Fibroblast of skin of left quadriceps (primary cell): ENCODE measurements at places on chromosomes 1 and 21.

- no peak for DNase-seq
Measured at GRCh38 chr1:37123276-37124115, 89.2 kb upstream of the GRIK3 start.

GRCh38 chr1:38041936-38042834 is 4.4 kb downstream of the POU3F1 start:
- DNase-seq, result no peak

GRCh38 chr21:28345934-28346333 is 646.7 kb downstream of the LTN1 start:
- DNase-seq, result no peak

DNA sequence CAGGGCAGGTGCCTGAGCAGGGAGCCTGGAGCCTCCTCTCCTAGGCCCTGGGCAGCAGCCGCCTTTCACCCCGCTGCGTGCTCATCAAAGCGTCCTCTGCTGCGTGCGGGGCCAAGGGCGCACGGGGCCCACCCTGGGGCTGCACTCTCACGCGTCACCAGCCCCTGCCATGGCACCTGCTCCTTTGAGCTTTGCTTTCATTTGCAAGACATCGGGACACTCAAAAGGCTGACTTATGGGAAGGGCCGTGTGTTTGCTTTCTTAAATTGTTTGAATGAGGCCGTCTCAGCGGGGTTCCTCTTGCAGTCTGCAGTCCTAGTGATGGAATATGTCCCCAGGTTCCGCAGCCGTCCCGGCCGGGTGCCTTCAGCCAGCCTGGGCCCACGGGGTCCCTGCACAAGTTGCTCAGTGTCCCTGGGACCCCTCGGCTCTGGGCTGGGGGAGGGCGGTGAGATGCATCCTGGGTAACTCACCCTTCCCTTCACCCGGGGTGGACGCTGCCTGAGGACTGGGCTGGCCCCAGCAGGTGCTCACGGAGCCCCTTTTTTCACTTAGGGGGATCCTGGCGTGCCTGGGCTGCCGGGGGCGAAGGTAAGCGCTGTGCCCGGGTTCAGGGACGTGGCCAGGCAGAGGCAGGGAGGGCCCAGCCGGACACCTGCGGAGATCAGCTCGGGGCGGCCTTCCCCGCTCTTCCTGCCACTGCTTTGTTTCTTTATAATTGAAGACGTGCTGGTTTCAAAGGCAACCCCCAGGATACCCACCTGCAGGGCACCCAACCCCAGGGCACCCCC is 53.1 kb downstream of the SLC19A1 start:
- no peak for DNase-seq

- no peak for DNase-seq
Measured at GRCh38 chr1:201513498-201514243, 6.7 kb upstream of the CSRP1 start.

DNA sequence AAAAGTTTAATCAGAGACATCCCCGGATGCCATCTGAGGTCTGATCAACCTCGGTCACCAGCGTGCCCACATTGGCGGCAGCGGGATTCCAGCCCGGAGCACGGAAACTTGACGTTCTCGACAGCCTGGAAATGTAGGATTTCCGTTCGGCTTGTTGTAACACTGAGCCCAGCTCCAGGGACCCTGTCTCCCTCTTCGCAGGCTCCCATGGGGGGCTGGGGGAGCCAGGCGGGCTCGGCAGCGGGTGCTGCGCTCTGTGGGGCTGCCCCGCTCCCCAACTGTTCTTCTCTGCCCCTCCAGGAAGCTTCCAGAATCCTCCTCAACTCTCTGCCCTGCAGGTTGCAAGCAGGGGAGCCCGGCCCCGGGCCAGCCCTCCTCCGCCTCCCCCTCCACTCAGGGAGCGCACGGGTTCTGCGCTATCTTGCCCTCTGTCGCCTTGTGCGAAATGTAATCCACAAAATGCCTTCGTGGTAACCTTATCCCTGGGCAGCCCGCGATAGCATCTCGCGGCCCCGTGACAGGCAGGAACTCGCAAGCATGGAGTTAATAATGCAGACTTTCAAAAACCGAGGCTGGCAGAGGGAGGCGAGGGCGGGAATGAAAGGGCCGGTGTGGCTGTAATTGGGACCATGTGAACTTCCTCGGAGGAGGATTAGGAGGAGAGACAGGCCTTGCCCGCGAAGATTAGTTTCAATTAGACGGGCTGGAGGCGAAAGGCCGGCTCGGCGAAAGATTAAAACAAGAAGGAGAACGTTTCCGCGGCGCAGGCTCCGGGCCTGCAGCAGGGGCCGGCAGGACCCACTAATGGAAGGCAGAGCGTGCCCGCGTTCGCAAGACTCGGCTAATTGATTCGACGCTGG is 53.9 kb upstream of the TTC34 start:
- DNase-seq, result no peak

- DNase-seq, result no peak
Measured at GRCh38 chr1:228144193-228144992, 4.3 kb downstream of the GUK1 start.

GRCh38 chr1:41275831-41276230 is 33.7 kb upstream of the SCMH1 start:
- no peak for DNase-seq

GRCh38 chr1:5954964-5955363 is 37.3 kb downstream of the NPHP4 start:
- DNase-seq, result no peak

- DNase-seq, result no peak
Measured at GRCh38 chr1:205453466-205453865, 2.4 kb downstream of the BLACAT1 start.

- no peak for DNase-seq
Measured at GRCh38 chr1:16211824-16212223, 628 bp downstream of the ARHGEF19 start.

DNA sequence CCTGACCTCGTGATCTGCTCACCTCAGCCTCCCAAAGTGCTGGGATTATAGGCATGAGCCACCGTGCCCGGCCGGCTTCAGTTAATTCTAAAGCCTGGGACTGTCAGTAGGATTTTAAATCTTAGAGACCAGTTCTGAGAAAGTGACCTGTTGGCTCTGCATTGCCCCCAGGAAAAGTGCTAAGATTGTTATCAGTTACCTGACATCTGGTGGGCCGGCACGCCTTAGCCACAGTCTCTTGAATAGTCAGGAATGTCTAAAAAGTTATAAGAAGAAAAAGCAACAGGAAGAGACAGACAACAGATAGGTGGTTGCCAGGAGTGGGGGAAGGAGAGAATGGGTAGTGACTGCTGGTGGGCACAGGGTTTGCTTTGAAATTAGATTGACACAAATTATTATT is 35.1 kb downstream of the RABGAP1L start:
- DNase-seq, result no peak

- DNase-seq, result peak; percentile 94
Measured at GRCh38 chr21:46635324-46636180, at the start of gene PRMT2. Gene PRMT2, plus strand, starts transcription at chr21:46635674. Its CDS starts 1,278 bp downstream, at chr21:46636952.

- DNase-seq, result no peak
Measured at GRCh38 chr1:32470991-32471694, 6.3 kb downstream of the ZBTB8B start.

DNA sequence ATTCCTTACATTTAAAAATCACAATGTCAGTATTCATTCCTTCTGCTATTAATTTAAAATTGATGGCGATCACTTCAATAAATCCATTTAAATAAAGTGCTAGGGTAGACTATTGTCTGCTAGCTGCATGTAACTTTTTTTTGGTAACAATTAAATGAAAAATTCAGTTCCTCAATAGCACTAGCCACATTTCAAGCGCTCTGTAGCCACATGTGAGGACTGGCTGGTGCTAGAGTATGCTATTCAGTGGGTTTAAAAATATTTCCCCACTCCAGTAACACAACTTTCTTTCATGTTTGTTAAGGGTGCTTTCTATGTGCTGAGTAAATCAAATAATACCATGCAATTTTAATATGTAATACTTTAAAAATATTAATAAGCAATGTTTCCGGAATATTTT is 108.2 kb downstream of the LTN1 start:
- no peak for DNase-seq

GRCh38 chr1:201171063-201172036 is 17.1 kb upstream of the TMEM9 start:
- DNase-seq, result no peak

DNA sequence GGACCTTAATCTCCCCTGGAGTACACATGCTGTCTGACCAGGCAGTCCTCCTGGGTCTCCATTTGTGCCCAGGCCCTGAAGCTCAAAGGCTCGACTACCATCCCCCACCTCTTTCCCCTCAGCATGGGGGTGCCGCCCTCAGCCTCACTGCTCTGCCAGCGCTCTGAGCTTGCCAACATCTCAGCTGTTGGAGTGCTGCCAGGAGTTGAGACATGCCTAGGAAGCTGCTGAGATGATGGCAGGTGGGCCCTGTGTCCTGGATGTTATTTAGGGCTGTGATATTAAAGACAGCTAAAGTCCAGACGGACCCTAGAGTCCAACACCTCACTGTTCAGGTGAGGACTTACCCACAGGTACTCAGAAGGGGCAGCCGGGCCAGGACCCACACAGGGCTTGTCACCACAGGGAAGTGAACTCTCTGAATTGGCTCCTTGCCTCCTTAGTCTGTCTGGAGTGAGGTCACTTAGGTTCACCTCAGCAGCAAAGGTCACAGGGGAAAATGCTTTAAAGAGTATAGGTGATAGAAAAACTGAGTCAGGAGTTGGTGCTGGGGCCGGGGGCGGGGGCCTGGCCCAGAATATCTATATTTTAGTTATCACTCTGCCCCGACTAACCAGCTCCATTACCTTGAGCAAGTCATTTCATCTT is 19.7 kb upstream of the KCNC4 start:
- no peak for DNase-seq

DNA sequence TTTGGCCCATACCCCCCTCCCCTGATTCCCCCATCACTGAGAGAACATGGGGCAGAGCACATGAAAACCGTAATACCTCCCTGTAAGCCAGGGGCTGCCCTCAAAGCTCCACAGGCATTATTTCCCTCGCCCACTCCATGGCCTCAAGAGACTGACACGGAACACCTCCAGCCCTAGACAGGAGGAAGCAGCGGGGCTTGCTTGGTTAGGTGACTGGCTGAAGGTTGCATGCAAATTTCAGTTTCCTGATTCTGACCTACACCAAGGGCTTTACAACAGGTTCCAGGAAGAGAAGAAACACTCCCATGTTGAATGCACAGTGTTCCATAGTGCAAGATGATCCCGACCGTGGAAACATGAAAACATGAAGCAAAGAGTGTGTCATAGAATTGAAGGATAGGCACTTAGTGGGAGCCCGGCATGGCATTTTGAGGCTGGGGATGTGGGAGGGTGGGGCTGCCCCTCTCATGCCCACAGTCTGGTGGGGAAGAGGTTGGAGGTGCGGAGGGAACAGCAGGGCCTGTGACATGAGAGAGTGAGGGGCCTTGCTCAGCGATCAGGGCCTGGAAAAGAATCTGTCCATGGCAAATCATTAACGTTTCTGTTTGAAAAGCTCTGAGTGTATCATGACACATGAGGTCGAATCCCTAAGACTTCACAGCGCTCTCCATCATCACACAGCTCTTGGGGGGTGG is 33.5 kb downstream of the GPR137B start:
- DNase-seq, result no peak

DNA sequence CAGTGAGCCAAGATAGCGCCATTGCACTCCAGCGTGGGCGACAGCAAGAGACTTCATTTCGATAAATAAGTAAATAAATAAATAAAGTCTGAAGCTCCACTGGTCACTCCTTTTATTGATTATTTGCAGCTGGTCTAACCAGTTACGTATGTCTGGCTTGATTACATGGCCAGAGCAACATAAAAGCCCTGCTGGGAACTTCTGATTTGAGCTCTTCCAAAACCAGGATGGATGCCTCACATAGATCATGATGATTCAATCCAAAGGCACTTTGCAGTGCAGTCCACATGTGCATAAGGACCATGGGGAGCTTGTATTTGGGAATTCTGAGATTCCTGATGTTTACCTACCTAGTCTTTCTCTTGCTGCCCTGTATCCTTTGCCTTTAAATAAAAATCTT is 24.0 kb downstream of the NSUN4 start:
- DNase-seq, result no peak

DNA sequence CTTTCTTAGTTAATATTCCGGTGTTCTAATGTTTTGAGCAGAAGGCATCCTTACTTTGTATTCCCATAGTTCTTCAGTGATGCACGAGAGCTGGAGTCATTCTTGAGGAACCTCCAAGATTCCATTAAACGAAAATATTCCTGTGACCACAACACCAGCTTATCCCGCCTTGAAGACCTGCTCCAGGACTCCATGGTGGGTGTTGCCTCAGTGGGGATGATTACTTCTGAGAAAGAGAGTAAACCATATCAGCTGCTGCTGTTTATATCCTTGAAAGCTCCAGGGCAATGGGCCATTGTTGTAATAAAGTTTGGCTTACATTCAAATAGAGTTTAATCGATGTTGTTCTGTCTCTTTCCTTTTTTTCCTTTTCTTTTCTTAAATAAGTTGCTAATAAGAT is 93.1 kb downstream of the MACF1 start:
- DNase-seq, result no peak

DNA sequence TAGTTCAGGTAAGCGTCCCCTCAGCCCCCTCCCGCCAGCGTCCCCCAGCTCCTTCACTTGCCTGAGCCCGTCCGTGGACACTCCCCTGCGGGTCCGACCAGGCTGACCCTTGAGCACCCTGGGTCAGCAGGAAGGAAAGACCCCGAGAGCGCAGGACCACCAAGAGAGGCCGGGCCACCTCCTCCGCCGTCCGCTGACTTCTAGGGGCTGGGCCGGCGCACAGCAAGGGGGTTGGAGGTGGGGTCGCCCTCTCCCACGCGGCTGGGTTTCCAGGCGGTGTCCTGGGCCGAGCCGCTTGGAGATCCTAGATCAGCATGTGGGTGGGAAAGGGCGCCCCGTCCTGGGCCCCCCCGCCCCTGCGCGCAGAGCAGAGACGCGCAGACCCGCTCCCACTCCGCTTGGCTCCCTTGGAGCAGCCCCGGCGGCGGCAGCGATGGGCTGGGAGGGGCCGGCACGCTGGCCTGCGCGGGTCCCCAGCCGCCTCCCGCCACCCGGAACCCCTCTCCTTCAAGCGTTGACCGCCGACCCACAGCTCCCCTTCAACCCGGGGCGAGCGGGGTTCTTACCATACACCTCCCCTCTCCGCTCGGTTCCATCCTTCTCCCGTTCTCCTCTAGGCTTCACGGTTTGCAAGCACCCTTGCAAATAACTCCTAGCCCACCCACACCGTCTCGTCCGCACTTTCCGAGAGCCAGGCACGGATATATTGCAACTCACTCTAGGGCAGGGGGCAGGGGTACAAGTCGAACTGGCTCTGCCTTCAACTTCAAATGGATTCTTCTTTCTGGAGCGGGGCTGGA is 7.5 kb downstream of the KNCN start:
- no peak for DNase-seq

GRCh38 chr1:203291201-203292096 is 13.9 kb upstream of the BTG2 start:
- DNase-seq, result no peak

DNA sequence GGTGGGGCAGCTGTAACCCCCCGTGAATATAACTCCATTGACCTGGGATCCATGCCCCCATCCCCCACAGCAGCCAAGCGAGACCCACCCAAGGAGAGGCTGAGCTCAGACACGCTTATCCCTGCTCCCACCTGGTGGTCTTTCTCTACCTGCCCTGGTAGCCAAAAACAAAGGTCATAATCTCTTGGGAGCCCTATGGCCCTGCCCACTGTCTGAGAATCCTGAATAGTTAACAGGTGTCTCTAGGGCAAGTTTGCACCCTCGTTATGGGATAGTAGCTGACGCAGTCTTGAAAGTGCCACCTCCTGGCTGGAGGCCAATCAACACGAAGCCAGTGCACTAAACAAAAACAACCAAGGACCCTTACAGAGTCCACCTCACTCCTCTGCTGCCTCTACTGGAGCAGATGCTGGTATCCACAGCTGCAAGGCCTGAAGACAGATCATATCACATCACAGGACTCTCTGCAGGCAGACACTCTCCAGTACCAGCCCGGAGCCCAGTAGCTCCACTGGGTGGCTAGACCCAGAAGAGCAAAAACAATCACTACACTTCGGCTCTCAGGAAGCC is 134.3 kb upstream of the C1orf174 start:
- DNase-seq, result no peak

GRCh38 chr1:112242470-112242869 is 153.5 kb upstream of the CTTNBP2NL start:
- DNase-seq, result no peak
